Inflammatory macrophage (primary cell): ENCODE measurements at places on chromosomes 7 and 10.

DNA sequence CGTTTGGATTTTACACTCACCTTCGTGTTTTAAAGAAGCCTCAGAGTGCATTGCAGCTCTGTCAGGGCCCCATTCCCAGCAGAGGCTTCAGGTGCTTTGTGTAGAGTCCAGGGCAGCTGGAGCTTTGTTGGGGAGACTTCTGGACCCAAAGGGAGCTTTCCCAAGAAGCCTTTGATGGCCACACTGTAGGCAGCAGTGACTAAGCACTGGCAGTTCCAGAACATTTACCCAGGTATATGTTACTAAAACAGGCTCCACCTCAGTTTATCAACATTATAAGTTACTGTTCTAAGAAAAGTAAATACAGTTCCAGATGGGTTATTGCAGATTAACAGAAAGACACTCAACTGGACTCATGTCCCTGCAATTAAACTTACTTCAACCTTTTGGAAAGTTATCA, 66.8 kb downstream of the LANCL2 start:
- no peak for DNase-seq

DNA sequence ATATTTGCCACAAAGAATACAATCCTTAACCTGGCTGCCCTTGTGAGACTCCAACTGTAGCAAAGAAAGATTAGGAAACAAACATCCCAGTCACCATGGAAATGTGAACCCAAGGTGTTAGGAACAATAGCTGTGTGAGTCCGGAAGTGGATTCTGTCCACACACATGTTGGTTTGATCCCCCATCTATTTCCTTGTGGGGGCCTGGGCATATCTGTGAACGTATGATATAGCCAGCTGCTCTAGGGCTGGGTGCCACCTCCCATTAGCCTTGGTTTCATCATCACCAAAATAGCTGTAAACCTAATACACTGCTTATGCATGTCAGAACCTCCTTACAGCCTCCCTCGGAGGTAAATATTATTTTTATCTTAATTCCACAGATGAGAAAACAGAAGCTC, 26.4 kb downstream of the GRK5 start:
- DNase-seq = no peak

DNA sequence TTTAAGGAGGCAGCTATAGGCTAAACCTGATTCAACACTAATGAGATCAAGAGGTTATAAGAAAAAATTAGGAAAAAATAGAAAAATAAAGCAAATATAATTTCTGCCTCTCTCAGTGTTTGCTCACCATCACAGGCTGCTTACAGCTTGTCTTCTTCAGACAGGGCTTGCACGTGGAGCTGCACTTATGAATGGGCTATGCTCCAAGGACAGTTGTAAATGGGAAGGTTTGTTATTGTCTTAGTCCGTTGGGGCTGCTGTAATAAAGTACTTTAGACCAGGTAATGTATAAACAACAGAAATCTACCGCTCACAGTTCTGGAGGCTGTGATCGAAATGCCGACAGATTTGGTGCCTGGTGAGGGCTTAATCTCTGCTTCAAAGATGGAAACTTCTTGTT, 219.8 kb downstream of the NEBL start:
- DNase-seq = no peak

DNA sequence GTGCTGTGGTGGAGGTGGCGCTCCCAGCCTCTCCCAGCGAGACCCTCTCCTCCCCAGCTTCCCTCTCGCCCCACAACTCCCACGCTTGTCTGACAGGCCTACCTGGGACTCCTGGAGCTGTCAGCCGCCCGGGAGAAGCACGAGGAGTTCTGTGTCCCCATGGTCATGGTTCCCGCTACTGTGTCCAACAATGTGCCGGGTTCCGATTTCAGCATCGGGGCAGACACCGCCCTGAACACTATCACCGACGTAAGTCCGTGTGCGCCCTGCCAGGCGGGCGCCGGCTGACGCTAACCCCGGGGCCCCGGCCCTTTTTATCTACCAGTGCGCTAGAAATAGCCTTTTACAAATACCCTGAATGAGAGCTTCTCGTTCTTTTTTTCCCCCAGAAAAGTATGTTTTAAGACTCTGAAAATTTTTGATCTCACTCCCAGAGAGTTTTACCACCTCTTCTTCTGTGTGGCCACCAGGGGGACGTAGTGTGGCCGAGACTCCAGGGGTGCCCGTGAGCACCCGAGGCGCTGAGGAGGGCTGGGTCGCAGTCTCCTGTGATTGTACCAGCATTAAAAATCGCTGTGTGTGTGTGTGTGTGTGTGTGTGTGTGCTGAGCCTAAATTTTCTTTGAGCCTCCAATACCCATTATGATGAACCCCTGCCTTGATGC, 52.6 kb downstream of the PFKP start:
- no peak for DNase-seq

DNA sequence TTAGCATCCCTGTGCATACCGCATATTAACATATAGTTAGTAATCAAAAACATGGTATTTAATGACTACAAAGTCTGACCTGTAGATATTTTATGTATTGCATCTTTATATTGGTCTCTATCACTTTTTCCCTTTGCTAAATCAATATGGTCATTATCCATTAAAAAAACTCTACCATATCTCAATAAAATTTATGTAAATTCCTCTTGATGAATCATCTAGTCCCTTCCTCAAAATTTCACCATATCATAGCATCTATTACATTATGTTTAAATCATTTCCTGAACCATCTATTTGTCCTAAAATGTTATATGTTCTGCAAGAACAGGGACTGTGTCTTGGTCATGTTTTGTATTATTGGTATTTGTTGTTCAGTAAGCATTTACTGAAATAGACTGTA, 7.7 kb upstream of the ING3 start:
- no peak for DNase-seq
